ENCODE measurements at places on chromosomes 3 and 15.

DNA sequence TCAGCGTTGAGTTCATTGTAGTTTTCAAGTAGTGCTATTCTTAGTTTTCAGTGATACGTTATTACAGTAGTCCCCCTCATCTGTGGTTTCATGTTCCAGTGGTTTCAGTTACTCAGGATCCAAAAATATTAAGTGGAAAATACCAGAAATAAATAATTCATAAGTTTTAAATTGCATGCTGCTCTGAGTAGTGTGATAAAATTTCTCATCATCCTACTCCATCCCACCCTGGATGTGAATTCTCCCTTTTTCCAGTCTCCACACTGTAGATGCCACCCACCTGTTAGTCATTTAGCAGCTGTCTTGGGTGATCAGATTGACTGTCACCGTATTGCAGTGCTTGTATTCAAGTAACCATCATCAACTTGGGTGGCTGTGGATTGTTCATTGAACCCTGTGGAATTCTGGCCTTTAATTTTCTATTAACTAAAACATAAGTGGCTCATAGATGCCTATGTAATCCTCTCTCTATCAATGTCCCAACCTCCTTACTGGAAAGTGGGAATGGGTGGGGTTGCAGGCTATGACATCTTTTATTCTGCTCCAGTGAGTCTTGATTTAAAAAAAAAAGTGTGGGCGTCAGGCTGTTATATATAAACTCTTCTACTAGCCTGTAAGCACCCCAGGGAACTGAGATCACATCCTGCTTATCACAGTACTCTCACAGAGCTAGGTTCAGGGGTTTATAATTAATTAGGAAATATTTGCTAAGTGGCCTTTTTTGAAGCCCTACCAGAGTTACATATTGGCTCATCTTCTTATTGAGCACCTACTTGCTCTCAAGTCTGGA, 97.5 kb downstream of the CFAP20DC start:
- DNase-seq, result no peak

DNA sequence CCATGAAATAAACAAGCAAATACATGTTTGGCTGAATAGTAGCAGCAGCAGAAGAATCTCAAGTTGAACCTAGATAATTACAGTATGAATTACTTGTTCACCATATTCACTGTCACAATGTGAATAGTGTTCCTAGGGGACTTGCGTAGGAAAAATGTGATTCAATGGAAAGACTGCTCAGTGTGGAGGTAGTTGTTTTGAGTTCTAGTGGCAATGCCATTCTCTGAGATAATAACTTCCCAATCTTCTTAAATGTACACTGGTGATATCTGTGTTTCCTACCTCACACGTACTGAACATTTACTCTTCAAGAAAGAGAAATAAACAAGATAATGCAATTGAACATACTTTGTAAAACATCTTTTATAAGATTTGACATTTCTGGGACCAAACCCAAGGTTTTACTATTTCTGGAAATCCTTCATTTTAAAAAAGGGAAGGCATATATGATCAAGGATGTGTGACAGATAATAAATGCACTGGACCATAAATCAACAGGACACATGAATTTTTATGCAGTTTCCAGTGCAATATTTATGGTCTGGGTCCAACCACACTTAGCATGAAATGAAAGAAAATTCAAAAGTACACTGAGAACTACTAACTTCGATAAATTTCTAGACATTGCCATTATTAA, 598.3 kb upstream of the ZNF385D start:
- DNase-seq, result no peak

GRCh38 chr3:22893644-22894325, 309.3 kb upstream of the UBE2E2 start:
- DNase-seq, result no peak

DNA sequence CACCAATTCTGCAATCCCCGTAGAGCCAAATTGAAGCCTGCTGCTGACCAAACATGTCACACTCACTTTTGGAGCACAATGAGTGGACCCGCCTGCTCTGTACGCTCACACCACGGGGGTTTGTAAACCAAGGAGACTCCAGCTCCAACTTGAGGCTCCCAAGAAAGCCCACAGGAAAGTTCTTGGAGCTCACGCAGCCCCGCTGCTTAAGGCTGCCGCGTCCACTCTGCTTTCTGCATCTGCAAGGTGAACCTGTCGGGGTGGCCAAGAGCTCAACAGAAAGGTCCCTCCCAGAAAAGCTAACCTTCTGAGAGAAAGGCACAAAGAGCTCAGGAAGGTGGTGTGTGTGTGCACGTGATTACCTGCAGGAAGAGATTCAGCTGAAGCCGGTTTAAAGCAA, 94.9 kb downstream of the PCSK6 start:
- DNase-seq, result no peak

- no peak for DNase-seq
These were observed 25.8 kb upstream of the CLK3 start for GRCh38 chr15:74589826-74590225.

DNA sequence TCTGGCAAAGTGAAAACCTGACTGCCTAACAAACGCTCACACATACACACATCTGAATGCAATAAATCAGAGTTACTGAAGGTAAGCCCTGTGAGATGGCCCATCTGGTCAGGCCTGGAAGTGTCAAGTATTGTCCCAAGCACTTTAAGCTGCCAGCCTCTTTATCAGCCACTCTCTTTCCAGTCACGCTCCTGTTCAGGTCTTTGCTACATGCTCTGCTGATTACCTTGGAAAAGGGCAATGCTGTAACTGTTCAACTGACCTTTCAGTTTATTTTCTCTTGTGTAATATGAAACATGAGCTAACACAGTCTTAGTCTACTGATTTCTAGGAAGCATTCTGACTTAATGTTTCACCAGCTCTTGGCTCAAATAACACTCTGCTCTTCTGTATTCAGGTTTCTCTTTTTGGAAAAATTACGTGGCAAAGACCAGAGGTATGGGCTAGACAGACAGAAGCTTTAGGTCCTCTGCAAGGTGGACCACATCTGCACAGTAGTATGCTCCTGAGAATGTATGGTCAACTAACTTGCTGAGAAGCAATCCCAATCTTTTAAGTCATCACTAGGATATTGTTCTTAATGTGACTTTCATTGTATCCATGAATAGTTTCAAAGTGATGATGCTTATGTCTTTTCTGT, 44.5 kb downstream of the GBE1 start:
- no peak for DNase-seq

GRCh38 chr3:169161011-169161410, 502.5 kb downstream of the MECOM start:
- no peak for DNase-seq

DNA sequence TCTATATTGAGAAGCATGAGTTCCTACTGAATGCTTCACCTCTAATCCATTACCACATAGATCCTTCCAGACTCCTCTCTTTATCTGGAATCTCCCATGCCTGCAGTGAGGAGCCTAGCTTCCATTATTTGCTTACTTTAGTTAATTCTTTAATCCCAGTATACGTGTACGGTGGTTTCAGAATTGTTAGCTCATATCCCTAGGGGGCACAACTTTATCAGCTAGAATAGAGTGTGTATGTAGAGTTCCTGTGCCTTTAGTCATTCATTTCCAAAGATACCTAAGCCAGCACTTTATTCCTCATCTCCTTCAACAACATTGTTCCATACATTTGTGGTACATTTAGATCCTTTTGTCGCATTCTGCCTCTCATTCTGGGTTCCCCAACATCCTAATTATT, 226.0 kb downstream of the TJP1 start:
- DNase-seq, result no peak

GRCh38 chr15:67147396-67147949, 82.1 kb downstream of the SMAD3 start:
- DNase-seq, result no peak

GRCh38 chr3:70800951-70801350, 488.5 kb upstream of the MDFIC2 start:
- DNase-seq, result no peak

DNA sequence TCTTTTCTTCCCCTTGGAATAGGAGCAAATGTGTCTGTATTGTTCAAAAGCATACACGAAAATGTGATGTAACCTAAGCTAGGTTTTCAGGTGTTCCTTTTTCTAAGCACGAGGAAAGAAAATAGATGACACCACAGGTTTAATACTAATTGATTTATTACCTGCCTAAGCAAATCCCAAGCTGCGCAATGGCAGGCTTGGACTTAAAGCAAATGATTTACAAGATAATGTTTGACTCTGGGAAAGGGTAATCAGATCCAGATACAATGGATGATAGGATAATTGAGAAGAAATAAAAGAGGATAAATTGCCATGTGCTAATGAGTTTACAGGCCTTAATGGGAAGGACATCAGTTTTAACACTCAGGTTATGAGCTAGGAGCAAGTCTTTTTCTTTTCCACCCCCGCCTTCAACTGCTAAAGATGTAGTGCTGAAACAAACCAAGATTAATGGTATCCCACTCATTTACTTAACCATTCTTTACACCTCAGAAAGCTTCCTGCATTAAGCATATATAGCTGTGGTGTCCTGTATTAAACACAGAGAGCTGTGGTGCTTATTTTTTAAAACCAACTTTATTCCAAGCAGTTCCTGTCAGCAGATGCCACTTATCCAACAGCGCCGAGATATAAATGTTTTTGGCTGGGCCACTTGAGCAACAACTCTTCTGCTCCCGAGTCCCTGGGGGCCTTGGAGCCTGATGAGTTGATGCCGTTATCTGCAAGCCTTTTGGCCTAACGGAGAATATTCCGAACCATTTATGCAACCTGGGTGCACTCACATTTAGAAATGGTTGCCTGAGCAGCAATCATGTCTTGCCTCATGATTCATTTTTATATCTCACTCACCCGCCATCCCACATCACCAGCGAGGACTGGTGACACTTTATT, 205.5 kb downstream of the MECOM start:
- no peak for DNase-seq

DNA sequence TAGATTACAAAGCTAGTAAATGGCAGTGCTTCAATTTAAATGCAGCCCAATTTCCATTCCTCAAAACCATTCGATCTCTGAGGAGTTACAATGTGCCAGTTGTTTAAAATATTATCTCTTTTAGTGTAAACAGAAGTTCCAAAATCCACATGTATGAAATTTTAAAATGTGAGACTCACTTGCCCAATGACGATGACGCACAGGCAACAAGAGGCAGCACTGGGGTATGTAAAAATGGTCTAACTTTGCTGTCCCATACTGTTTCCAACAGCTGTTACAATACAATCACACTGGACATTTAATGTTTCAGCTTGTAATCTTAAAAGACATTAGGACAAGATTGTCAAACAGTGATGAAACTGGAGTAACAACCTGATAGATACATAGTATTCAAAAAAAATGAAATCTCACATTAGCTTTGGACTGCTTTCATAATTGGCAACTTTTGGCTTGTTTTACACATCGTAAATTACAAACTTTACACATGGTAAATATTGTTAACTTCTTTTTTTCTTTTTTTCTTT, 12.2 kb downstream of the SLTM start:
- DNase-seq, result no peak

GRCh38 chr3:45084820-45085816, 59.0 kb downstream of the CLEC3B start:
- no peak for DNase-seq

GRCh38 chr3:47054412-47054811, 74.9 kb downstream of the NBEAL2 start:
- no peak for DNase-seq

DNA sequence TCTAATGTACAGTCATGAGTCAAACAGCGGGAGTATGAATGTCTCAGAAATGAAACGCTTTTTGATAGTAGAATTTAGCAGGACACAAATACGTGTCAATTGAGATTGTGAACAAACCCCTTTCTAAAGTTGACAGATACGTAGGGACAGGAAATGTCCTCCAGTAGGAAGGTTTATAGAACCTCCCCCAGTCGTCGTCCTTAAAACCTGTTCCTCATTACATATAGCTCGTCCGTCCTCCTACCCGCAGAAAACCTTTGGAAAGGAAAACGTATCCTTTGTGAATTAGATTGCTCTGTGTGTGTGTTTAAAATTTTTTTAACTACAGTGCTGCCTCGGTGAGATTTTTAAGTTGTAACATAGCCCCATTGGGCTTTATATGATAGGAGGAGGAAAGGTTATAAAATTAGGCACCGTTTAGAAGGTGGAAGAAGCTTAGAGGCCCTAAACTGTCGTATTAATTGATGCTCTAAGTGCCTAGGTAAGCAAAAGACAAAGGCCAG, 4.1 kb downstream of the UBE2E1 start:
- no peak for DNase-seq

- DNase-seq, result no peak
These were observed 33.1 kb downstream of the CRTAP start for GRCh38 chr3:33146791-33147445.

DNA sequence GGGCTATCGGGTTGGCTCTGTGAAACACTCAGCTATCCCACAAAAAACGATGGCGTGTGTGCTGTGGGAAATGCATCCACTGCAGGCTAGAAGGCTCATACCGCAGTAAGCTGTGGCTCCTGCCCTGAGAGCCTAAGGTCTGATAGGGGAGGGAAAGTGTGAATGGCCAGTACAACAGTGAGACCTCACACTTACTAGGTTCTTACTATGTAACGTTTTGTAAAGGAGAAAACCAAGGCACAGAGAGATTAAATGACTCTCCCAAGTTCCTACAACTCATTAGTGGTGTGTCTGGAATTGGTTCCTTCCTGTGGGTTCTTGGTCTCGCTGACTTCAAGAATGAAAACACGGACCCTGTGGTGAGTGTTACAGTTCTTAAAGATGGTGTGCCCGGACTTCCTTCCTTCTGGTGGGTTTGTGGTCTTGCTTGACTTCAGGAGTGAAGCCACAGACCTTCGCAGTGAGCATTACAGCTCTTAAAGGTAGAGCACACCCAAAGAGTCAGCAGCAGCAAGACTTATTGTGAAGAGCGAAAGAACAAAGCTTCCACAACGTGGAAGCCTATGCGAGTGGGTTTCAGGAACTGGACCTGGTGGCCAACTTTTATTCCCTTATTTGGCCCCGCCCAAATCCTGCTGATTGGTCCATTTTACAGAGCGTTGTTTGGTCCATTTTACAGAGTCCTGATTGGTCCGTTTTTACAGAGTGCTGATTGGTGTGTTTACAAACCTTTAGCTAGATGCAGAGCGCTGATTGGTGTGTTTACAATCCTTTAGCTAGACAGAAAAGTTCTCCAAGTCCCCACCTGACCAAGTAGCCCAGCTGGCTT, 161.7 kb downstream of the POLR2M start:
- no peak for DNase-seq
